Fibroblast of skin of right quadriceps (primary cell): ENCODE measurements at places on chromosomes 13 and 19.
A peak's percentile ranks its signal among the peaks of the same experiment; 100 is the strongest.

- DNase-seq, result peak; percentile 84
Measured at GRCh38 chr19:35154525-35155406, at the start of gene FXYD5. TSS of gene FXYD5 (plus strand) at chr19:35154735. CDS start at chr19:35155551, 816 bp downstream.

DNA sequence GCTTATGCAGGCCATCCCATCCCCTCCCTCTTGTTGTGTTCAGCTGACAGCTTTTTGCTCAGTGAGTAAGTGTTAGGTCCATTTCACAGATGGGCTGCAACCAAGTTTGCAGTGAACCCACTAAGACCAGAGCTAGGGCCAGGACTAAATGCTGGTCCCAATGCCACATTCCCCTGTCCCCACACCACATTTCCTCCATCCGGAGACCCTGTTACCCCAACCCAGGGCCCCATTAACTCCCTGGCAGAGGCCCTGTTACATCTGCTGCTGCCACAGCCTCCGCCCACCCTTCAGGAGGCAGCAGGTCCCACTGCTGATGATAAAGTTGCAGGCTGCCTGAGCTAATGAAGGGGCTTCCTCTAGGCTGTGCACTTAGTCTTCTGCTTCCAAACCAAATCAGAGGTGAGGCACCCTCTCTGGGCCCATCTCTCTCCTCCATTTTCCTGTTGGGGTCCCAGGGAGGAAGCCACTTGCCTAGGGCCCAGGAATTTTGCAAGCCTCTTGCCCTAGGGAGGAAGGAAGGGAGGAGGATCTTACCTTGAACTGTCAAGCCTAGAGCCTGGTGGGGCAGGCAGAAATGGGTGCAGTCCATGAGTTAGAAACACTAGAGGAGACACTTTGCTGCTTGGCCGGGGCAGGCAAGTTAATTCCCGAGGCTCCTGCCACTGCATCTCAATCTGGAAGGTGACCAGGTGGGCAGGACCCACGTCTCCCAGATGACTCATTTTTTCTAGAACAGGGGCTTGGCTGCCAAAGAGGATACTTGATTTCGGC lies 3.4 kb upstream of the USF2 start:
- DNase-seq, result no peak

GRCh38 chr13:111184458-111185401 lies 69.6 kb downstream of the ARHGEF7 start:
- no peak for DNase-seq

DNA sequence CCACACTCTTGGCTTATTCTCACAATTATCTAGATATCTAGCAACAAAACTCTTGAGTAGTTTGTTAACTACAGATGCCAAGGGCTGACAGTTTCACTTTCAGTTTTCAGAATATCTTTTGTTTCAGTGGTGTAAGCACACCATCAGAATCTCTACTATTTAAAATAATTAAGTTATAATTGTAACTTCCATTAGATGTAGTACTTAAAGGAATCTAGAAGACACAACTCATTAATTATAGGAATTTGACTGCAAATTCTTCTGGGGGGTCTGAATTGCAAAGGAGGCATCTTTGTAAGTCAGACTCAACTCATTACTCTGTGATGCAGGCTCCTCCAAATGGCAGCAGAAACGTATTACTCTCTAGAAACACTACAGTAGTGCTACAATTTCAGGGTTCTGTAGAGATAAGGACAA lies 44.9 kb upstream of the USPL1 start:
- peak; percentile 67 for DNase-seq

DNA sequence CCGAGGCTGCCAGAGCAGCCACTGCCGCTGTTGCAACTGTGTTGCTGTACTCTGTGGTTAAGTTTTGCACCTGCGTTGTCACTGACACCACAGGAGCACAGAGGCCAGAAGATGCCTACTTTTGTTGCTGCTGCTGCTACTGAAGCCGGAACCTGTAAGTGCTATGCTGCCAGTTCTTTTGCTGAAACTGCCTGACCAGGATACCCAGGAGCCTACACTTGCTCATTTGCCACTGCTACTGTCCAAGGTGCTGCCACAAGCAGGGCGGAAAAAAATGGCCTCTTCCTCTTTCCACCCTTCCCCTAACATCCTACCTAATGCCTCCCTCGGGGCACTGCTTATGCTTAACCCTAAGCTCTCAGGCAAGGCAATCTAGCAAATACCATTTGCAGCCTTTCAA lies 29.0 kb upstream of the NBEA start:
- DNase-seq, result peak; percentile 3

DNA sequence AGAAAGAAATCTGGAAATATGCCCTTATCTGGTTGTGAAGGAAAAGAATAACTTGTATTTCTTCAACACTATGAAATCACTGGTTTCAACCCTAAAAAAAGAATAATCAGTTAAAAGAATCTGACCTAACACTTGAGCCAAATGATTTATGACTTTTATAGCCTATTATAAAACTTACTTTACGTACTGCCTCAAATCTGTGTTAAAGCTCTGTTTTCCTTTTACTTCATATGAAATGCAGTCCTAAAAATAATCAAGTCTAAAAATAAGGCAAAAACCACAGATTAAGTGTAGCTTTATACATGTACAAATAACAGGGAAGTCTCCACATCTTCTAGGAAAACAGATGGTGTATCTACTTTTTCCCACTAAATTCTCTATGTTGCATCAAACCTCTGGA lies 101.3 kb downstream of the VWA8 start:
- DNase-seq, result no peak

DNA sequence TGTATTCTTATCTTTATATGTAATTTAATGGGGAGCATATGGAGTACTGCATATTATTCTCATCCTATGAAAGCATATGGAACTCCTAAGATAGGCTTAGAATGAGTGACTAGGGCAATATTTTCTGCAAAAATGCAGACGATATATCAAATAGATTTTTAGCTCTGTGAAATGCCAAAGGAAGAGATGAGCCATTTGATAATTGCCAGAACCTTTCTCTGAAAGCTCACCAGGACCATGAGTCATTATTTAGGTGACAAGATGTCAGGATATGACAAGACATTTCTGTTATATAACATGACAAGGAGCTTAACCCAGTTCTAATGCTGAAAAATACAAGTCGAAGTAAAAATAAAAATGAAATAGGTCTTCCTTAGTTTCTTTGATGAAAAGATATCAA lies 145.0 kb downstream of the SLITRK6 start:
- DNase-seq, result no peak

GRCh38 chr19:42323852-42324654 lies 1.4 kb upstream of the MEGF8 start:
- DNase-seq, result no peak

DNA sequence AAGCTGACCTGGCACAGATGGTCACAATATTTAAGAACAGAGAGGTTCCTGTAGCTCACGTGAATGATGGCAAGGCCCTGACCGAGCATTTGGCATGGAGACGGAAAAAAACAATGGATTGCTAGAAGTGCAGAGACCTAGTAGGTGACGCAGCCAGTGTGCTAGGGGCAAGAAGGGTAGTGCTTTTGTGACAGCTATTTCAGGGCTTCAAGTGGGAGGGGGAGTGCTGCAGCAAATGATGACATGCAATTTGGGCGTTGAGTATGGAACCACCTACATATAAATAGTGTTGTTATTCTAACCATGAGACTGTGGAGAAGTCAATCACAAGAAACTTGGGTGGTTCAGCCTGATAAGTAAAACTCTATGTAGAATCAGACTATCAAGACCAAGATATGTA lies 65.7 kb upstream of the IL17D start:
- no peak for DNase-seq

- no peak for DNase-seq
Measured at GRCh38 chr19:10332158-10332964, 968 bp downstream of the RAVER1 start.

DNA sequence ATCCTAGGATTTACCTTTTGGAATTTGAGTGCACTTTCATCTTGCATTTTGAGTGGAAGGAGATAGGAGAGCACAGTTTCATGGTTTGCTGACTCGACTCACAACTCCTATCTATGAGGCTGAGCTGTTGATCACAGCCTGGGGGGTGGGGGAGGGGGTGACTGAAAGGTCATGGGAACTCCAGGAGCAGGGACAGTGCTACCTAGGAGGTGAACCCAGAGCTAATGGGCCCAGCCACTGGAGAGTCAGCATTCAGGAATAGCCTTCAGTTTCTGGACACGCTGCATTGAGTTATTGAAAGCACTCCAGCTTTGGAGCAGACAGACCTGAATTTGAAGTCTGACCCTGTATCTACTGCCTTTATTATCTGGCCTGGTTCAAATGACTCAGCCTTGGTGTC lies 339.9 kb downstream of the SLC7A1 start:
- no peak for DNase-seq

- DNase-seq, result no peak
Measured at GRCh38 chr13:98133946-98134345, 8.9 kb upstream of the FARP1 start.

- DNase-seq, result no peak
Measured at GRCh38 chr13:66967811-66968597, 262.1 kb downstream of the PCDH9 start.

- peak; percentile 9 for DNase-seq
Measured at GRCh38 chr19:52034051-52034728, 6.0 kb upstream of the ZNF614 start.
